Activated naive CD8-positive, alpha-beta T cell treated with anti-CD3 and anti-CD28 coated beads, Interleukin-2, amount 50 U/mL, for 16 hours (primary cell): ENCODE measurements at places on chromosomes 2 and 18.

- no peak for DNase-seq
Observed at GRCh38 chr2:7999683-8000476, 682.0 kb upstream of the ID2 start.

DNA sequence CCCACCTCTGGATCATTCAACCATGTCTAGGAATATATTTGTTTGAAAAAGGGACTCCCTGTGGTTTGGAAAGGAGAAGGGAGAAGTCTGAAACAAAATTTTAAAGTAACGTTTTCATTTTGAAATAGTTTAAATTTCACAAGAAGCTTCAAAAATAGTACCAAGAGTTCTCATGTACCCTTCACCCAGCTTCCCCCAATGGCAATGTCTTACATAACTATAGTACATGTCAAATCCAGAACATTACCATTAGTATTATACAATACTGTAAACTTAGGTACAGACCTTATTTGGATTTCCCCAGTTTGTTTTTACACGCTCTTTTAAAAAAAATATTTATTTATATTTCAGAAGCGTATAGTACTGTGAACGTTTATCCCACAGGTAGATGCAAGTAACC is 4.0 kb upstream of the LYG2 start:
- no peak for DNase-seq

GRCh38 chr2:162092658-162093556 is 18.9 kb upstream of the DPP4 start:
- DNase-seq: no peak

DNA sequence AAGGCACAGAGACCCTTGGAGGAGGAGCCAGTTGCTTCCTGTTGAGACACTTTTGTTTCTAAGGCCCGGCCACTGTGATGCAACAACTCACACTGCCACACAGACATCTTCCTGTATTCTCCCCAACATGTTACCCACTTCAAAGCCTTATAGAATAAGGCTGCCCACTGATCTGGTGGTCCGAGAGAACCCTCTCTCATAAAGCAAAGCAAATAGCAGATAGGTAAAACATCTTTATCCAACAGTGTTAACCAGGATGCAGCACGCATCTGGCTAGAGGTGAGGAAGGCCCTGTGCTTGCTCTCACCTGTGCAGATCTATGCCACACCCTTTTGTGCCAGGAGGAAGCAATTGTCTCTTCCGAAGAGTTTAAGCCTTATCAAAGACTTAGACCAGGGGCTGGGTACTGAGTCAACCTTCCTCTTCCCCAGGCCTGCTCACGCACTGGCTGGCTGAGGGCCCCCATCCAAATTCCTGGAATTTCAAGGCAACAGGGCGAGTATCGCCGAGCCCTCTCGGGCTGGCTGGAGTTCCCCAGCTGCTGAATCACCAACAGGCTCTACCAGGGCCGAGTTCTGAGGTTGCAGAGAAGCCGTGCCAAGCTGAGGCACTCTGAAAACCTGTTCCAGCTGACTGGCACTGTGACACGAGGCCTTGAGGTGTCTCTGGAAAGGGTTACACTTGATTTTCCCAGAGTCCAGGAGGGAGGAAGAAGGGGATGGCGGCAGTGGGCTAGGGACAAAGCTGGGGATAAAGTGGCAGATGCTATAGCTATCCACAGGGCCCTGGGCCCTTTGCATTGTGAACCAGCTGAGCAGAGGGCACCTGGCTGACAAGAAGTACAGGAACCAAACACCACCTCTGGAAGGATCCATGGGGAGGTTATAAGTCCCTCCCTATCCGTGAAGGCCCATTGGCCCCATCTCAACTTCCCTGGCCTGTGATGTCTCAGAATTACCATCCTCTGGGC is 29.3 kb downstream of the TGFA start:
- DNase-seq: no peak

DNA sequence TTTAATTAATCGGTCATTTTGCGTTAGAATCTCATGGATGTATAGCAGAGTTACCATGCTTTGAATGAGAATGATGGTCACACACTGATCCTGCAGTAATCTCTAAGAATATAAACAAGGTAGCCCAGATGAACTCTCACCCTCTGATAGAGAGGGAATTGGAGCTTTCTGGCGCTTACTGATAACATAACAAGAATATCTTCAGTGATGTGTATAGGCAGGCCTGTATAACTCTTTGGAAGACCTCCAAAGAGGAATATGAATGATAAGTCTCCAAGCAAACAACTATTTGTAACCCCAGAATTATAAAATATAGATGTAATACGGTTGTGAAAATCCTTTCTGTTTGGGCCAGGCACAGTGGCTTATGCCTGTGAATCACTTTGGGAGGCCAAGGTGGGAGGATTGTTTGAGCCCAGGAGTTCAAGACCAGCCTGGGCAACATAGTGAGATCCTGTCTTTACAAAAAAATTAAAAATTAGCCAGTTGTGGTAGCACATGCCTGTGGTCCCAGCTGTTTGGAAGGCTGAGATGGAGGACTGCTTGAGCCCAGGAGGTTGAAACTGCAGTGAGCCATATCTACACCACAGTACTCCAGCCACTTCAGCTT is 52.5 kb upstream of the LTBP1 start:
- DNase-seq: no peak

- no peak for DNase-seq
Observed at GRCh38 chr2:44616667-44617155, 255.0 kb downstream of the CAMKMT start.

DNA sequence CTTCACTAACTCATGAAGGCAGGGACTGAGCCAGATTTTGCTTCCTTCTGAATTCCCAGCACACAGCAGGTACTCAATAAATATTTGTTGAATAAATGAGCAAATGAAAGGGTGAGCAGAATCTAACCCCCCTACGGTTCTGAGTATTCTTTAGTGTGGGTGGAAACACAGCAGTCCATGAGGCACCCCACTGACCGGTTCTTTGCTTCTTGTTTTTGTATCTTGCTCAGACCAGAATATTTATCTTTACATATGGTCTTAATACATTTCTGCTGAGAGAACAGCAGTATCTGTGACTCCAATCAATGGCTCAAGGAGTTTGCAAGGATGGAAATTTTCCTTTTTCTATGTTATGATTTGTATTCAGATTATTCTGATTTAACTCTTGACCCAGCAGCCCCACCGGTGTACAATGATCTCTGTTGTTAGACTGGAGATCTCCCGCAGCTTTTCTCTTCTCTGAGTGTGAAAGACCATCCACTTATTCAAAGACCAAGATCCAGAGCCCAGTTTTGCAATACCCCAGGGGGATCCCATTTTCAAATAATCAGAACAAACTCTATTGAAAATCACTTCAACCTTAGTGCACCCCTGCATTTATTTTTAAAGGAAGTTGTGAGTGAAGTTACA is 506.5 kb upstream of the TNP1 start:
- DNase-seq: no peak

GRCh38 chr2:19575641-19576040 is 217.2 kb upstream of the OSR1 start:
- no peak for DNase-seq

GRCh38 chr18:43004421-43004820 is 111.1 kb downstream of the RIT2 start:
- DNase-seq: no peak

DNA sequence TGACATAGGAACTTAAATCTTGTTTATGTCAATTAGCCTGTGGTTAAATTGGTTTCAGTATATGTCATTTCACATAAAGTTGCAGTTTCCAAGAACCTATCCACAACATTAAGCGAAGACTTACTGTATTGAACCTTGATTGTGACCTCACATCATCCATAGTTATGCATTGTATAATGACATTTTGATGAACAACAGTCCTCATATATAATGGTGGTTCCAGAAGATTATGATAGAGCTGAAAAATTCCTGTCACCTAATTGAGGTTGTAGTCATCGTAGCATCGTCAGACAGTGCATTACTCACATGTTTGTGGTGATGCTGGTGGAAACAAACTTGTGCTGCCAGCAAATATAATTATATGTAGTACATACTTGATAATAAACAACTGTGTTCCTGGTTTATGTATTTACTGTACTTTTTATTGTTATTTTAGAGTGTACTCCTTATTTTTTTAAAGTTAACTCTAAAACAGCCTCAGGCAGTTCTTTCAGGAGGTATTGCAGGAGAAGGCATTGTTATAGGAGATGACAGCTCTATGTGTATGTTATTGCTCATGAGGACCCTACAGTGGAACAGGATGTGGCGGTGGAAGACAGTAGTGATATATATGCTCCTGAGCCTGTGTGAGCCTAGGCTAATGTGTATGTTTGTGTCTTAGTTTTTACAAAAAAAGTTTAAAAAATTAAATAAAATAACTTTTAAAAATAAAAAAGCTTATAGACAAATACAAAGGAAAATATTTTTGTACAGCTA is 56.6 kb downstream of the UBE2E3 start:
- no peak for DNase-seq

GRCh38 chr2:33304032-33304864 is 172.2 kb upstream of the RASGRP3 start:
- DNase-seq: no peak

- no peak for DNase-seq
Observed at GRCh38 chr2:136246086-136246669, 128.2 kb upstream of the CXCR4 start.

GRCh38 chr2:172555522-172556283 is at the start of gene PDK1:
TSS of gene PDK1 (plus strand) at chr2:172556090. CDS start at chr2:172556151, 61 bp downstream.
- peak; percentile 74 for DNase-seq

GRCh38 chr2:219199470-219200211 is 6.9 kb upstream of the ZFAND2B start:
- DNase-seq: no peak

DNA sequence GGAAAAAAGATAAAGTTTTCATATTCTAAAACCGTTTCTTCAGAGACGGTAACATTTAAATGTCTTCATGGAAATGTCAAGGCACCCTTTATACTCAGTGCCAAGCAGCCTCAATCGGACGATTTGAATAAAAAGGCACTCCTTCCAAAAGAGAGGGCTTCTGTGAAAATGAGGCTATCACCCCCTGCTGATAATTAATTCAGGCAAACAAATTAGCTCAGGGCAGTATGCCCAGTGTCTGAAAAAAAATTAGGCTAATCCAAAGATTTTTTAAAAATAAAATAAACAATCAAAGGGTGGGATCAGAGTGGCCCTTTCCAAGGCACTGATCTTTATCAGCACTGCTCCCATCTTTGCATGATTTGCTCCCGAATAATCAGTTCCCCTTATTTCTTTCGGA is 151.0 kb upstream of the PID1 start:
- no peak for DNase-seq

DNA sequence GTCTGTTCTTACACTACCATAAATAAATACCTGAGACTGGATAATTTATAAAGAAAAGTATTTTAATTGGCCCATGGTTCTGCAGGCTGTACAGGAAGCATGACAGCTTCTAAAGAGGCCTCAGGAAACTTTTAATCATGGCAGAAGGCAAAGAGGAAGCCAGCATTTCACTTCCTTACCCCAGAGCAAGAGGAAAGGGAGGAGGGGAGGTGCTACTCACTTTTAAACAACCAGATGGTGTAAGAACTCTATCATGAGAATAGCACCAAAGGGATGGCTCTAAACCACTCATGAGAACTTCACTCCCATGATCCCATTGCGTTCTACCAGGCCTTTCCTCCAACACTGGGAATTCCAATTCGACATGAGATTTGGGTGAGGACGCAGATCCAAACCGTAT is 344.4 kb upstream of the SLC39A10 start:
- DNase-seq: no peak

DNA sequence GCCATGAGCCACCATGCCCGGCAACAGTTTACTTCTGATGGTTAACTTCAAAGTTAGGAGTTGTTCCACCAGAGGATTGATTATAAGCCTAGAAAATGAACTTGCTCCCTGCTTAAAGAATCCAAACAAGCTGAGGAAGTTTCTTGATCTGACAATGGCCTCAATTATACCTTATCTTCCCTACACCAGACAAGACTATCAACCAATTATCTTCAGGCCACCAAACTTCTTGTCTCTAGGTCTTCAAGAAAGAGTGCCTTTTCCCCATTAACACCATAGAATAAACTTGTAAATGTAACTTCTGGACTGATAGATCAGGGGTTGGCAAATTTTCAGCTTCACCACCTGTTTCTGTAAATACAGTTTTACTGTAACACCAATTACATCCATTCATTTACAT is 15.0 kb downstream of the ZC3H8 start:
- no peak for DNase-seq

DNA sequence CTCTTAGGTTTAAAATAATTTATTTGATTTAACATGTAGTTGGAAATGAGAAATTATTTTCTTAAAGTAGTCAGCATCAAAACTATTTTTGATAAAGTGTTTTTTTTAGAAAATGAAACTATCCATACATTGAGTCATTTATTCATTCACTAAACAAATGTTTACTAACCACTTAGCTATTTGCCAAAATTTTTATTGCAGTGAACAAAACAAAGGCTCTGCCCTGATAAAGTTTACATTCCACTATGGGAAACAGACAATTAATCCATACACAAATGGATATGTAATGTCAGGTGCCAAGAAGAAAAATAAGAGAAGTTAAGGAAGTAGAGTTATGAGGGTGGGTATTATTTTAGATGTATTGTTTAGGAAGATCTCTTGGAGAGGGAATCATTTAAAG is 19.1 kb upstream of the CCDC178 start:
- DNase-seq: no peak

- no peak for DNase-seq
Observed at GRCh38 chr2:86160156-86160952, 34.9 kb downstream of the IMMT start.

- no peak for DNase-seq
Observed at GRCh38 chr2:26347286-26347865, 787 bp upstream of the ADGRF3 start.

- no peak for DNase-seq
Observed at GRCh38 chr18:805008-805754, 6.9 kb downstream of the YES1 start.

GRCh38 chr2:60066096-60066839 is 487.2 kb downstream of the BCL11A start:
- no peak for DNase-seq

DNA sequence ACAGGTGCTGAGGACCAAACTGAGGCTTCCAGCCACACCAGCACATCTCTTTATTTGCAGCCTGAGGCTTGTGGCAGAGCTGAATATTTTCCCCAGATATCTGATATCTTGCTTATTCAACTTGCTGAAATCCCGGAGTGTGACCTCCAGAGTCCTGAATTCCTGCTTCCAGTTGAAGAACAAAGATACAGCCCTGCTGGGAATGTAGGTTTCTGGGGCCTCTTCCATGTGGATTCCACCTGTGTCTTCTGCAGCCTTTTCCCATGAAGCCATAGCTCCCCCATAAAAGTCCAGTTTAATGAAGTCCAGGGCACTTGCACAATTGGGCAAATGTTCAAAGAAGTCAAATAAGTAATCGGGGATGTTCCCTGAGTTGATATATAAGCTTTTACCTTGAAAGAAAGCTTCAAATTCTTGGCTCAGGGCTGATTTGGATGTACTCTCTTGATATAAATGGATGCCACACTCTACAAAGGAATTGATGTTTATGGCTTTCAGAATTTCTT is 14.9 kb downstream of the NLRC4 start:
- DNase-seq: no peak

DNA sequence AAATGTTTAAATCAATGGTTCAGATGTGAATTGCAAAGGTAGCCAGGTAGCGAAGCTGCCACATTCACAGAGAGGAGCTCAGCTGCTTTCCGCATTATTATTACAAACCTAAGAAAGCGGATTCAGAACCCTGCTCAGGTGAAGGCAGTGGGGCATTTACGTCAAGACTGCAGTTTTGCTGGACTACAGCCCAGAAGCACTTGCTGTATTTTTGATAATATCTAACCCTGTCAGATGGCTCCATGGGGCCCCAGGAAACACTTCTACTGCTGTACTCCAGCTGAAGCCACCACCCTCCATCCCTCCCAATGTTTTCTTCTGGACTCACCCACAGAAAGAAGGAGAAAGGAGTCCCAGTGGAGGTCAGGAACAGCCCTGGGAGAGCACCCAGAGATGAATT is 96.9 kb downstream of the TPO start:
- DNase-seq: no peak

GRCh38 chr18:36374262-36374661 is 76.7 kb downstream of the FHOD3 start:
- no peak for DNase-seq
